ENCODE measurements at places on chromosomes 4 and X.

DNA sequence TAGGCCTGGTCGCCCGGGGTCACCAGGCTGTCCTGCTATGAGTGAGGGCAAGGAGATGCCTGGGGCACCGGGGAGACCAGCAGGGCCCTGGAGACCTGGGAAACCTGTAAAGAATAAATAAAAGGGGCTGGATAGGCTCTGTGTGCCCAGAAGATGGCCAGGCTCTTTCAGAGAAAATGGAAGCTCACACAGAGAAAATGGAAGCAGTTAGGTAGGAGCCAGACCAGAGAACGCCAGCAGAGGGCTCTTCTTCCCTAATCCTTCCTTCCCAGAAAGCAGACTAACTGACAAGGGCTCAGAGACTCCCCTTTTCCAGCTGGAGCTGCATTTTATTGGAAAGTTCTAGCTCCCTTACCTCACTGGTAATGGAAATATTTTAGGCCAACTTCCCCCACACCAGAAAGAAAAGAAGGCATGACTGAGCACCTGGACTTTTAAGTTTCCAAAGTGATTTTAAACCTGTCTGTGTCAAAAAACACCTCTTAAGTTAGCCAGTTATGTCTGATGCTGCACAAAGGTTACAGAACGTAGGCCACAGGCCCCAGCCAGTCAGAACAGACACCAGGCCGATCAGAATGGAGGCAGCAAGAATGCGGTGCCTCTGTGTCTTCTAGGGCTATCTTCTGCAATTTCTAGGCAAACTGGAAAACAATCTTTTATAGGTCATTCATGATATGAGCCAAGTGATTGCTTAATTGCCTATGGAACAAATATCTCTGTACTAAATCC, 74.0 kb downstream of the ATG4A start:
- DNase-seq: no peak

DNA sequence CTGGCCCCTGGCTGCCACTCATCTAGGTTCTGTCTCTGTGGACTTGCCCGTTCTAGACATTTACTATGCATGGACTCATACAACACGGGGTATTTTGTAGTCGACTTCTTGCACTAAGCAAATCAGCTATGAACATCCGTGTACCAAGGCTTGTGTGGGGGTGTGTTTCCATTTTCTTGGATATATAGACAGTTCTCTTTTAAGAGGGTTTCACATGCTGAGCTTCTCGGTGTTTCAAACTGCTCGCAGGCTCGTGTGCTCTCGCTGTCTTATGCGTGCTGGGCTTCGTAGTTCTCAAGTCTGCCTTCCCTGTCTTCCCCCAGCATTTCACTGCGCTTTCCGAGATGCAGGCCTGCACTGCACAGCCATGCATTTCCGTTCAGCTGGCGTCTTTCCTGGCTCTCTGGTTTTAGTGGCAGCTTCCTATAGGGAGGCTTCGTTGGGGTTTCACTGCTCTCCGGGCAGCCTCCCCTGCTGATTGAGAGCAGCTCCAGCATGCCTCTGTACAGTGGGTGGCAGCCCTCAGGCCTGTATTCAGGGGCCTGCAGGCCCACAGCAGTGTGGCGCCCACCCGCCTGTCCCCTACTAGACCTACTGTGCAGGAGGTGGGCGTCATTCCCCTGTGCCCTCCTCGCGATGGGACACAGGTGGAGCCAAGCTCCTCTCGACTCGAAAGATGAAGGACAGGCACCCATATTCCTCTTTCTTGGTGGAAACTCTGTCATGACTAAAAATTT, 27.6 kb downstream of the ZBTB49 start:
- DNase-seq: no peak

DNA sequence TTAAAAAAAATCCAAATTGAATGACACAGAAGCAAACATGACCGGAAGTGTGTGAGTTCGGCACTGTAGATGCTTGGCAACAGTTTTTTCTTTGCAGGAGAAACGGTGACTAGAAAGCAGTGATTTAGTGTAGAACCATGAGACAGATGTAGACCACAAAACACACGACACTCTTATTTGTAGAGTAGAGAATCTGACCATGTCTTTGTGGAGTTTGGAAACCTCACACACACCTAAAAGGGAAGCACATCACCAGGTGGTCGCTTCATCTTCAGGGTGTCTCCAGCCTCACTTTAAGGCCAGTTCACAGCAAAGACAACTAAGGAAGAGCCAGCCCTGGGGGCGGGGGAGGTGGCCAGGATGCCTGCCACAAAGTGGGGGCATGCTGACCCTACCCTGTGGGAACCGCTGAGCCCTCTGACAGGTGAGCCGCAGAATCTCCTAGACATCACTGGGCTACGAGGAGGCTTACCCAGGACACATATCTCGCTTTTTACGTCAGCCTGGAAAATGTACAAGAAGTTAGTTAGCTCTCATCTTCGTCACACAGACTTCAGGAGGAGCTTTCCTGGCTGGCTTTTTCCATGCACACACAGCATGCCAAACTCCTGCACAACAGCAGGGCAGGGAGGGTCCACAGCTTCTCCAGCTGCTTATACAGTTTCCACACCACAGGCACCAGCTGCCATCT, 64.4 kb upstream of the PDLIM3 start:
- no peak for DNase-seq

DNA sequence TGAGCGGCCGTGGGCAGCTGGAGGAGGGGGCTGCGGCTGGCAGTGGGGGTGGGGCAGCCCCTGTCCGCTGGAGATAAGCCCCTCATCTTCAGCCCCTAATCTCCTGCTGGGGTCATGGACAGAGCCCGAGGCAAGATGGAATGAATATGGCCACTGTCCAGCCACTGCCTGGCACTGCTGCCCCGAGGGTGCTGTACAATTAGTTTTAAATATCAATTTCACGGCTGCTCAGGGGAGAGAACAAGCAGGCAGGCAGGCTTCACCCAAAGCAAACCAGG, 64.1 kb upstream of the NKX1-1 start:
- DNase-seq: no peak

- DNase-seq: no peak
Observed at GRCh38 chr4:573122-573892, 2.8 kb downstream of the TMEM271 start.

DNA sequence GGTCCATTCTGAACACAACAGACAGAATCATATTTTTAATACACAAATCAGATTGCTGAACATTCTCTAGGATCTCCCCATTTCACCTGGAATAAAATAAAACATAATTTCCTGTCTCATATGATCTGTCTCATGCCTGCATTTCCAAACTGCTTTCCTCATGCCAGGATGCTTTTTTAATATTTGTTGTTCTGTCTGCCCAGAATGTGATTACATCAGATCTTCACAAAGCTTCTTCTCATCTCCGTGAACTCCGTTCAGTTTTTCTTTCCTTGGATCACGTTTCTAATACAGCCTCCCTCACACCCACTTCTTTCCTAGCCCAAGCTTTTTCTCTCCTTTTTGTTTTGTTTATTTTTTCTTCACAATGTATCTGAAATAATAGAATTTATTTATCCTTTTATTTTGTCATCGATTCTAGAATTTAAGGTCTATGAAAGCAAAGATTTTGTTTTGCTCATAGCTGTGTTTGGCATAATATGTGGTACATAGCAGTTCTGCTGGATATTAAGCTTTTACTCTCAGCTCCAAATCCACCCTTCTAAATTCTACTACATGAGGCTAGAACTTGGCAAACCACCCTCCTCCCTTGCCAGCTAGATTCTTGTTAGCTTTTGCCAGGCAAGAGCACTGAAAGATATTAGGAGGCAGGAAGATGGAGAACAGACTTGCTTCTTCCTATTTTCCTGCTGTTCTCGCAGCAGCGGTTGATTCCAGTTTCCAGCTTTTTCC, 165.5 kb upstream of the SLIT2 start:
- DNase-seq: no peak

DNA sequence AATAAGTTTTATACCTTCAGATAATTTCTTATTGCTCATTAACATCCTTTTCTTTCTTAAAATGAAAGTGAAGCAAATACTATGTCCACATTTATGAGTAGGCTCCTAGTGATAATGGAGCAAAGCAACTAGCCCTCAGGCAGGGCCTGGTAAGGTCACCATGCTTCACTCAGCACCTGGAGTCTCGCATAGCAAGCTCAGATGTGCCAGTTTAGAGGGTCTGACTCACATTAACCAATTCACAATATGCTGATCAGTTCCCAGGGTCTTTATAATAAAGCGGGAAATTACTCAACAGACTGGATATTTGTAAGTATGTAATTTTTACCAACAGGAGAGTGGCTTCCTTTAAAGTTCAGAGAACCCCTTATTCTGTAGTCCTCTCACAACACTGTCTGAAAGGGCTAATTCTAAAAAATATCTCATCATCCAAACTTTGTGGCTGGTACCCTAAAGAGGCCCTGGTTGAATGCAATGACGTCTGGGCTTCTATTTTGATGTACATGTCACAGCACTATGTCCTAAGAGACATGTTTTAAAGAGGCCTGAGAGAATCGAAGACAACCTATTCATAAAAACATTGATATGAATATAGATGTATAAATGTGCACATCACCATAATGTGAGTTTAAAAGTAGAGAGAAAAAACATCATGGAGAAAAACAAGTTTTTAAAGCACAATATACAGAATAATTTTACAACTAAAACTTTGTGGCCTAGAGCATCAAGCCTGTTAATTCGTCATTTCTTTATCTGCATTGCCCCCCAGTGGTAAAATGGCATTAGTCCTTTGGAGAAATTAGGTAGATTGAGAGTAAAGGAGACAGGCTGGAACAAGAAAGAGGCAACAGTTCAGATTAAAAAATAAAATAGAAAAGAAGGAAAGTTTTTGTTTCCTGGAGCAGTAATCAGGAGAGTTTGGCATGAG, 44.3 kb downstream of the IL21 start:
- DNase-seq: no peak

GRCh38 chr4:100082852-100083251, 107.4 kb downstream of the DDIT4L start:
- DNase-seq: no peak

DNA sequence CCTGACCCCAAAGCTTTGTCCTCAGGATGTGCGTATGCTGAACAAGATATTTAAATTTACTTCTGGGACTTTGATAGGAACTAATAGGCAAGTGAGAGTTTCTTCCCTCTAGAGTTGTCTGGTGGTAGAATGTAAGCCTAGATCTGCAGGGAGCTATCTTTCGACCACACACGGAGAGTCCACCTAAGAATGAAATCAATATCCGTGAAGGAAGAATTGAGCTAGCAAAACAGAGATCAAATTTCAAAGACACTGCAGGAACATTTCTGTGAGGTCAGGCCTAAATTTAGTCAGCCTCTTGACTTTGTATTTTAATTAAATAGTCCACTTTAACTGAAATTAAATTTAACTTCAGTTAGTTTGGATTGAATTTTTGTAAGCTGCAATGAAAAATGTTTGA, 871.3 kb downstream of the RAB28 start:
- DNase-seq: no peak

GRCh38 chr4:150215601-150216000, 137.4 kb downstream of the DCLK2 start:
- DNase-seq: no peak

- DNase-seq: peak; percentile 49
Observed at GRCh38 chr4:680928-681645, 6.7 kb downstream of the MYL5 start.

DNA sequence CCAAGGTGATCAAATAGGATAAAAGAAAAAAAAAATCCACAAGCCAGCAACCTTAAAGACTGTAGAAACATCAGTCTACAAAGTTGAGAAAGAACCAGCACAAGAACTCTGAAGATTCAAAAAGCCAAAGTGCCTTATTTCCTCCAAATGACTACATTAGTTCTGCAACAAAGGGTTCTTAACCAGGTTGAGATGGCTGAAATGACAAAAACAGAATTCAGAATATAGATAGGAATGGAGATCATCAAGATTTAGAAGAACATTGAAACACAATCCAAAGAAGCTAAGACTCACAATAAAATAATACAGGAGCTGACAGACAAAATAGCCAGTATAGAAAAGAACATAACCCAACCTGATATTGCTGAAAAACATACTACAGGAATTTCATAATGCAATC, 156.5 kb upstream of the ZCCHC13 start:
- DNase-seq: no peak

Measured in naive B cell (primary cell).